ENCODE measurements at places on chromosomes 3 and 15. TPM values are rescaled to one million over a fixed set of nuclear protein-coding genes. Genes with fewer than 3 reads are reported as not detected.

DNA sequence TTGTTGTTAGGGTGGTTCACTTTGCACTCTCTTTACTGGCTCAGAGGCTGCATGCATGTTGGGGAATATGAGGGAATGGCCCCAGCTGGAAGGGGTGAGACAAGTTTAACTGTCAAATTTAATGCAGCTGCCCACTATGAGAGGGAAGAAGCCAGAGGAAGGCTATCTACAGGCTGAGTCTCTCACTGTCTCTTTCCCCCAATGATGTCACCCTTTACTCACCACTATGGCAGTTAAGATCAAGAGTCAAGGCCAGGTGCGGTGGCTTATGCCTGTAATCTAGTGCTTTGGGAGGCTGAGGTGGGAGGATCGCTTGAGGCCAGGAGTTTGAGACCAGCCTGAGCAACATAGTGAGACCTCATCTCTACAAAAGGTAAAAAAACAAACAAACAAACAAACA is 12.2 kb upstream of the RBMS3 start:
- DNase-seq, result no peak

DNA sequence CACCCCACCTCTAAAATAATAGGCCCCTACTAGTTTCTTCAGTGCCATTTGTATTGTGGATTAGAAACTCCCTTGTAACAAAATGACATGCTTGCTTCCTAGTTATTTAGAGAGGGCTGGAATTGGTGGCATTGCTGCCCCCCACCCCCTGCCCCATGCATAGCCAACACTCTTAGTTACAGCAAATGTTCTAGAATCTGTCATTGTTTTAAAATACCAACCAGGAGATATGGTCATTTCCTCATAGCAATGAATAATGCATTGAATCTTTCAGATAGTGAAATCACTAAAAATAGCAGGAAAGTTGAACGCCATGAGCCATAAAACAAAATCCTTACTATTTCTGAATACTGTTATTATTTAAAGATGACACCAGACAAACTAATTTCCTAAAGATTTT is 292.5 kb downstream of the ARPP21 start:
- no peak for DNase-seq

MME gene
- 4.8 TPM for total RNA-seq

DNA sequence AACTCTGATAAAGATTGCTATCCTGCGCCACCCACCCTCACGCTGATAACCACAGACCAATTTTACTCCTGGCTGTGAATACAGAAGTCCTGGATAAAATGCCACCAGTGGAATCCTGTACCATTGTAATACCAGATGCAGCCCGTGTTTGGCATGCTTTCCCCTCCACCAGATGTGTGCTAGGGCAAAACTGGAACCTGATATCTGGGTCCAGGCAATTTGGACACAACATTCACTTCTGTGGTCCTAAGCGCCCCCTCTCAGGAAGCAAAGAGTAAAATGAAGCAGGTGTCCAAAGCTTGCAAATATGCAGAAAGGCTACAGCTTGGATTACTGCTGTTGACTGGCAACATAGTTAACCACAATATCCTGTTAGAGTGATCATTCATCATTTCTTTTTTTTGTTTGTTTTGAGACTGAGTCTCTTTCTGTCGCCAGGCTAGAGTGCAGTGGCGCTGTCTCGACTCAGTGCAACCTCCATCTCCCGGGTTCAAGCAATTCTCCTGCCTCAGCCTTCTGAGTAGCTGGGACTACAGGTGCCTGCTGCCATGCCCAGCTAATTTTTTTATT is 32.8 kb downstream of the LOXL1 start:
- no peak for DNase-seq

PLSCR5 gene
- total RNA-seq, result not detected

GRCh38 chr3:66830301-66830700 is 167.8 kb upstream of the KBTBD8 start:
- DNase-seq, result no peak

DNA sequence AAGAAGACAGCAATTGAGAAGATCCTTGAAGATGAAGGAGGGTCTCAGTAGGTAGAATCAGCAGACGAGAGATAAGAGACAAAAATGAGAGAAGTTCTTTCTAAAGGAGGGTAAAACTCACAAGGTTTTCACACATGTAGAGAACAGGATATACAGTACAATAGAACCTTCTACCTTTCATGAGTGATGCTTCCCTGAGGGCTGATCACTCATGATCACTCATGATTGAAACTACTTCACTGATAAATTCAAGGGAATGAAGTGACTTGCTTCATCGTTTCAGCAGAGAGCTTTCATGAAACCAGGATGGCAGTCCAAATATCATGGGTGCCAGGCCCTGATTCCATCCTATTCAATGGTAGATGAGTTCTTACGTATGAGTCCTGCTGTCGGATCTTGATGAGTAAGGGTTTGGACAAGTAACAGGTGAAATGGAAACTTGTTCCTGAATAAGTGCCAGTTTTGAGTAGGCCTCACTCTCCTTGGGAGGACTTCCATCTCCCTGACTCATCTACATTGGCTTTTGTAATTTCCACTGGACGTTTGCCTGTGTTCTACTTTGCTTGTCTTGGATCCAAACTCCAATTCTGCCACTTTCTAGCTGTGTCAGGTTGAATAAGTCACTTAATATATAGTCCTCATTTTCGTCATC is 9.6 kb upstream of the CLDN16 start:
- DNase-seq, result no peak

- DNase-seq, result no peak
These were observed 45.0 kb downstream of the ZMAT3 start for GRCh38 chr3:179026636-179027035.

OXTR gene
- total RNA-seq, result 0.32 TPM

GLDN gene
- total RNA-seq, result 8.4 TPM

BRK1 gene
- 98.2 TPM for total RNA-seq

- no peak for DNase-seq
These were observed 18.2 kb downstream of the ATP1B3 start for GRCh38 chr3:141894524-141895176.

SRGAP3 gene
- 6.1 TPM for total RNA-seq

- DNase-seq, result no peak
These were observed 54.8 kb upstream of the TNFSF10 start for GRCh38 chr3:172577987-172578570.

GRCh38 chr3:61186030-61186429 is 65.2 kb downstream of the FHIT start:
- no peak for DNase-seq

DNA sequence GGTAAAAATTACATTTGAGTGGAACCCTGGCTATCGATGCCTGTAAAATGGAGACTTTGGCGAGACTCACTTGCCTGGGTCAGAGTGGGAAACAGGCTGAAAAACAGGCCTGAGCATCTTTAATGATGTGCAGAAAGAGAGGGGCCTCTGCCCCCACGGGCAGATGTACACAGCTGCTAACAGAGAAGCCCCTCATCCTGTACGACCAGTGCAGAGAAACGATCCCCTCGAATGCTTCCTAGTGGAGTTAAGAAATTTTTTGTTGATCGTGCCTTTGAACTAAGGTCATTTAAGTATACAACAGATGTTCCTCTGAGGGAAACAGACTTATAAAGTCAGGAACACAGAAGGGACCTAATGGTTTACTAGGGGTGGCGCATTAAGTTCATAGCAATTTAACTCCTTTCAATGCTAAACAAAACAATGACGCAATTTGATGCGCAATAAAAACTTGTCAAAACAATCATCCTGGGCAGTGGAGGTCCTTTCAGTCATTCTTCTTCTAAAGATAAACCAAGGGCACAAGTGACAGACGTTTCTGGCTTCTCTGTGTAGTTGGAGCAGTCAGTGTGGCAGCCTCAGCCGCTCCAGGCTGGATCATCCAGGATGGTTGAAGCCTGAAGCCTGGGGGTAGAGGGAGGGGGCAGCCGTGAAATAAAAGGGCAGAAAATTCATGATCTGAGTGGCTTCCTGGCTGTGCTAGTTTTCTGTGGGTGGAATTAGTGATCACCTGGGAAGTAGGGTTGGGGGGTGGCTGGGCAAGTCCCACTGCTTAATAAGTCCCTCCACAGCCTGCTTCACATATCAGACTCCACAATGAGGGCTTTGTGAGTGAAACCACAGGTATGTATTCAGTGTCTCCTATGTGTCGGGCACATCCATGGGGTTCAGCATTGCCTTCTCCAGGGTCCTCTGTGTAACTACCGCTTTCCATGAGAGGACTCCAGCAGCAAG is 50.8 kb upstream of the MRPS22 start:
- DNase-seq, result no peak

ISLR2 gene
- 1.3 TPM for total RNA-seq
